Cardiac septum (tissue), 1 donor: ENCODE measurements at places on chromosomes 4 and X.

- no peak for DNase-seq
These were observed 30.7 kb upstream of the PITX2 start for GRCh38 chr4:110653321-110654253.

- DNase-seq = no peak
These were observed 3.7 kb downstream of the GPRIN3 start for GRCh38 chr4:89303814-89304388.

GRCh38 chr4:165517216-165517615, 138.4 kb downstream of the CPE start:
- no peak for DNase-seq

DNA sequence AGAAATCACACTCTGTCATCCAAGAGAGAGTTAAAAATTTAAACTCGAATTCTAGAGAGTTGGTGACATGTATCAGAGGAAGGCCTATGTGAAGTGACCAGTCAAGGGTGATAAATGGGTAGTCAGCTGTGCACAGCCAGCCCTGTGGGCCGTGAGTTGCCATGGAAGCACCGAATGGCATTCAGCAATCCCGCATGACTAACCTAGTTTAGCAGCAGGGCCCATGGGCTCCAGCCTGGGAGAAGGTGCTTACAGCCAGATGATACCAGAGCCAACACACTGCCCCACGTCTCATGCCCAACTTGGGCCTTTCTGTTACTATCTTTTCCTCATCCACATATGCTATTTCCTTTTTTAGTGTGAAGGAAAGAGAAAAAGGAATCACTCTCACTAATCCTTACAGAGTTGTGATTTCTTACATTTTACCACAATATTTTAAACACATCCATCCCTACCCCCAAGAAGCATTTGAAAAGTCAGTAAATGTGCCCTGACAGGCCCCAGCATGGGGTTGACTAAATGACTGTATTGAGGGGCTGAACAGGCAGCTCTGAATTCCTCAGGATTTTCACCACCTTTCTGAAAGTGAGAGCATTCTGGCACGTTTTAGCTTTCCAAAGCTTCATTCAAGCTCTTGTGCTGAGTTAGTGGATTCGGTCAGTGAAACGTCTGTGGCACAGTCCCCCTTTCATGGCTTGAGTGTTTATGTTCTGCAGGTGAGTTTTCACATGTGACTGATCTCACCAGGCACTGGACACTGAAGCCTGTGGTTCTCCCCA, 104.2 kb downstream of the AFF1 start:
- peak; percentile 89 for DNase-seq

- no peak for DNase-seq
These were observed 115.1 kb upstream of the PSAPL1 start for GRCh38 chr4:7549866-7550265.
